ENCODE measurements at places on chromosomes 2 and 18. TPM values are rescaled to one million over a fixed set of nuclear protein-coding genes. Genes with fewer than 3 reads are reported as not detected.

Gene IL36RN
- not detected for total RNA-seq

Gene COL4A4
- 0.93 TPM for total RNA-seq

Gene KCNS3
- 10.7 TPM for total RNA-seq

Gene MEP1B
- 1.8 TPM for total RNA-seq

Gene NAT8
- total RNA-seq: not detected

Gene LAMA1
- 24.2 TPM for total RNA-seq
